ENCODE measurements at places on chromosomes 2 and 18. TPM values are rescaled to one million over a fixed set of nuclear protein-coding genes. Genes with fewer than 3 reads are reported as not detected.

STPG4 gene
- total RNA-seq = 0.07 TPM

DSC2 gene
- total RNA-seq = 31.4 TPM

MAP4K3 gene
- total RNA-seq = 16.8 TPM

DSG4 gene
- 0.04 TPM for total RNA-seq

KYNU gene
- total RNA-seq = 0.39 TPM

PUS10 gene
- total RNA-seq = 3.4 TPM

Measured in foreskin keratinocyte (primary cell).